ENCODE measurements at places on chromosomes 11 and 22. TPM values are rescaled to one million over a fixed set of nuclear protein-coding genes. Genes with fewer than 3 reads are reported as not detected.

DNA sequence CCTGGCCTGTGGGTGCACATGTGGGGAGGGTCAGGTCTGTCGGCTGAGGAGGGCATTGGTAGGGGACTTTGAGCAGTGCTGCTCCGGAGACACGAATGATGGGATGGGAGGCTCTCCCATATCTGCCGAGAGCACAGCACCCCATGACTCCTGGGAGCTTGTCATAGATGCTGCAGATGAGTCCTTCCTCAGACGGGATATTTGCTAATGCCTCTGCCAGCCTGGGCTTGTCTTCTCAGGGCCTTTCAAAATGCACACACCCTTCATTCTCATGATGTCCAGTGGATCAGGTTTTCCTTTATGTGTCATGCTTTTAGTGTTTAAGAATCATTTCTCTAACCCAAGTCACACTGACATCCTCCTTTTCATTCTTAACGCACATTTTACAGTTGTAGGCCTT, 8.1 kb upstream of the RNH1 start:
- no peaks in the 10 kb centered on the region for H3K4me1 ChIP-seq
- no peaks in the 10 kb centered on the region for H3K27me3 ChIP-seq
- H3K27ac ChIP-seq, result no peak overlapping the region
- peaks cover 3% of the 10 kb centered on the region for H3K36me3 ChIP-seq
- no peak overlapping the region for H3K4me3 ChIP-seq

- DNase-seq, result no peak
- H3K27ac ChIP-seq, result no peak overlapping the region
- H3K36me3 ChIP-seq, result no peaks in the 10 kb centered on the region
- no peak overlapping the region for H3K4me3 ChIP-seq
- no peaks in the 10 kb centered on the region for H3K4me1 ChIP-seq
- no peaks in the 10 kb centered on the region for H3K27me3 ChIP-seq
Measured at GRCh38 chr11:36356201-36356600, 60.1 kb downstream of the PRR5L start.

DNA sequence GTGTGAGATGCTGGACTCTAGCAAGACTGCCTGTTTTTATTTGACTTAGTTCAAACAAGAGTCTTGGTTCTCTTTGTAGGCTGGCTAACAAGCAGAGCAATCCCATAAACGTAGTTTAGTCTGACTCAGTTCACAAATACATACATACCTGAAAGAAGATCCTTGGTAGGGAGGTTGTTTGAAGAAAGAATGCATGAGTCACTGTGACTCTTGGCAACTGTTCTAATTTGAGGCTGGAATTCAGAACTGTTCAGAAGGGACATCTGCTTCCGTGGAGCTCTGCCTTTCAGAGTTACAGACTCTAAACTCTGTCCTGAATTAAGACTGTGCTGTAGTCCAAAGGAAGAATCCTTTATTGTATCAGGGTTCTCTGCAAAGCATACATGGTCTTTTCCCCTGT, 32.2 kb downstream of the C2CD3 start:
- H3K4me3 ChIP-seq, result no peak overlapping the region
- H3K4me1 ChIP-seq, result peaks cover 11% of the 10 kb centered on the region
- DNase-seq, result peak; percentile 25
- peak overlapping the region; percentile 89 for H3K27ac ChIP-seq
- no peaks in the 10 kb centered on the region for H3K27me3 ChIP-seq
- no peaks in the 10 kb centered on the region for H3K36me3 ChIP-seq

GRCh38 chr11:19200410-19201201, 1.2 kb downstream of the CSRP3 start:
- H3K4me3 ChIP-seq, result no peak overlapping the region
- no peaks in the 10 kb centered on the region for H3K36me3 ChIP-seq
- no peaks in the 10 kb centered on the region for H3K4me1 ChIP-seq
- no peak for DNase-seq
- H3K27ac ChIP-seq, result no peak overlapping the region

The PANX1 gene
- 19.6 TPM for total RNA-seq

The RAB36 gene
- 33.4 TPM for total RNA-seq

The FXYD6 gene
- total RNA-seq, result 34.2 TPM
